ENCODE measurements at places on chromosomes 4 and X.

DNA sequence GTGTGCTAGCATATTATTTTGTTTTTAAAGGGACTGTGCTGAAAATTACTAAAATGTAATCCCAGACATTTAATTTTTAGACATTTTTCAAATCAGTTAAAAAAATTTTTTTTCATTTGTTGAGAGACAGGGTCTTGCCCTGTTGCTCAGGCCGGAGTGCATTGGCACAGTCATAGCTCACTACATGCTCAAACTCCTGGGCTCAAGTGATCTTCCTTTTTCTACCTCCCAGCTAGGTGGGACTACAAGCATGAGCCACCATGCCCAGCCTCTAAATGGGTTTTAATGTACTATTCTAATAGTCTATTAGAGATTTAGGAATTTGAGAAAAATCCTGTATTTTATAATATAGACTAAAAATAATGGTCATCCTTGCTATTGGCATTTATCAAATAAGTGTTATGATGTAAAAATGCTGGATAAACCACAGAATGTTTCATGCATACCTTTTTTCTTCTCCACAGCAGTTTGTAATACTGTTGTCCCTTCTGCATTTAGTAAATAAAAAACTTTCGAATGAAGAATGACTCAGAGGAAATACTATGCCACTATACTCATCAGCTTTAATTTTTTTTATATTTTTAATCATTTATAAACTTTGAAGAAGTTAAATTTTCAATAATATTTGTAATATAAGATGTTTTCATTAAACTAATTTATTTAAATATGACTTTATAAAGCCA is 29.9 kb downstream of the CPEB2 start:
- peak; percentile 65 for DNase-seq

- DNase-seq, result no peak
Measured at GRCh38 chr4:140186082-140186438, 32.1 kb upstream of the MAML3 start.

GRCh38 chr4:185853841-185854240 is 41.8 kb upstream of the SORBS2 start:
- DNase-seq, result peak; percentile 33

- no peak for DNase-seq
Measured at GRCh38 chr4:1371176-1372165, 24.5 kb downstream of the UVSSA start.

DNA sequence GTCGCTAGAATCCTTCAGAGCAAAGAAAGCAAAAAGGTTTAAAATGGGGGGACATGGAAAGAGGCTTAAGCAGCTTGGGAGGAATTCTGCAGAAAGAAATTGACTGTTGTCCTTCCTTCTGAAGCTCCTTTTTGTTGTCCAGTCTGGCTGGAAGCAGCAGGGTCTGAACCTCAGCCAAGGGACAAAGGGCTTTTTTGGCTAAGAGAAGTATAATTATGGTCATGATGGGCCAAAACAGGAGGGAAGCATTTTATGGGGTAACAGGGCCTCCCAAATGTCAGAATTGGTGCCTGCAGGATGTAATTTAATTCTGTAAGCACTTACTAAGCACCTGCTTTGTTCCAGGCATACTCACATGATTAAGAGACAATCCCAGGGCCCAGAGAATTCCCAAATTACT is 74.2 kb upstream of the CPEB2 start:
- DNase-seq, result no peak

- DNase-seq, result no peak
Measured at GRCh38 chrX:152306331-152306730, 144.8 kb downstream of the GABRA3 start.

- DNase-seq, result no peak
Measured at GRCh38 chrX:119757646-119757978, 776 bp upstream of the SOWAHD start.

DNA sequence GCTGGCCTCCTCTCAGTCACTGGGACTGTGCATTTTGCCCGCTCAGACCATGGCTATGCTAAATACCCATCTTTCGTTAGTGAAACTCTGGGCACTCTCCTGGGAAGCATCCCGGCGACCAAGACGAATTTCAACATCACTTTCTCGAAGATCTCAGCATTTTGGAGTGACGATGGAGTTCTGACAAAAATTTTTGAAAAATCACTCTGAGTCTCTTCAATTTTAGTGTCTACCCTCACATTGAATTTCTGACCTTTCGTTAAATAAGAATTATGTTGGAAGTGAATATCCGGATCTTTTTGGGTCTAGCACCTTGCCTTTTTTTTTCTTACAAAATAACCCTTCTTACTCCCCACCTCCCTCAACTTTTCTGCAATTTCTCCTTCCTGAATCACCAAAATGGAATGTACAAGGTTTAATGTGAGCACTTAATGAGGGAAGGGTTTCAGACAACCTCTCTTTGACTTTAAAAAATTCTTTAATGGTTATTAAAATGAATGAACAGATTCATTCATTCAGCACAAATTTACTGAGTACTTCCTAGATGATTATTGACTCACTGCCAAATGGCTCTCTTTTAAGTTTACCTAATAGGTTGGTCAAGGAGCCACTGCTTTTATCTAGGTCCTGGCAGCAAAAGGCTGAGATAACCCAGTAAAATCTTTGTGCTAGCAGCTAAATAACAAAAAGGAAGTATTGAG is 746 bp upstream of the AADAT start:
- DNase-seq, result peak; percentile 40

GRCh38 chrX:154840856-154841255 is 6.4 kb upstream of the SMIM9 start:
- DNase-seq, result peak; percentile 67

DNA sequence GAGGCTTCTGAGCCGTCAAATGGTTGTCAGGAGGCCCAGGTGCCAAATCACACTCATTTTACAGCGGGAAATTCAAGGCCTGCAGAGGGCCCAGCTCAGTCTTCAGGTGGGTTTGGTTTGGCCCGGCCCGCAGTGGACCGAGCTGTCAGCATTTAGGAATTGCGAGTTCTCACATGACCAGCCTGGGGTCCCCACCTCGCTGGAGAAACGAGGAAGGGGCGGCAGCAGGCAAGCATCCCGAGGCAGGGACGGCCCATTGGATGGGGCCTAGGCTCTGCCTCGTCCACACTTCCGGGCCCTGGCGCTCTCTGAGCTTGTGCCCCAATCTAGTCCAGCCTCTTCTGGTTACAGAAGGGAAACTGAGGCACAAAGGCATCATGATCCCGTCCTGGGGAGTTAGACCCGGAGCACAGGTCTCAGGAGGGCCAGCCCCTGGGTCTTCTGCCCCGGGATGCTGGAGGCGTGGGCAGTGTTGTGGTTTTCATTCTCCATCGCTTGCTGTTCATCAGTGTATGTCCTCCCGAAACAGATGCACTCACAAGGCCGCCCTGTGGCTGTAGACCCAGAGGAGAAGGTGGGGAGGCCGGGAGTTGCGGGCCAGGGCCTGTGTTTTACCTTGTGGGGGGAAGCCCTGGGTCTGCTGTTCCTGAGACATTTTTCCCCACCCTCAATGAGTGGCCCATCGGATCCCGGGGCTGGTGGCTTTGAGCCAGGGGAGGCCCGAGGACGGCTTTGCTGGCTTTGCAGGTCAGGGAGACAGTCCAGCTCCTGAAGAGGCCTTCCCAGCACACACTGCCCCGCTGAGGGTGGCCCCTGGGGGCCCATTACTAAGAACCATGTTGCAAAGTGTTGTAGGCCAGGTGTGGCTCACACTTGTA is 8.9 kb downstream of the PSAPL1 start:
- DNase-seq, result no peak

- DNase-seq, result peak; percentile 25
Measured at GRCh38 chrX:134004084-134004483, 18.7 kb upstream of the GPC3 start.

DNA sequence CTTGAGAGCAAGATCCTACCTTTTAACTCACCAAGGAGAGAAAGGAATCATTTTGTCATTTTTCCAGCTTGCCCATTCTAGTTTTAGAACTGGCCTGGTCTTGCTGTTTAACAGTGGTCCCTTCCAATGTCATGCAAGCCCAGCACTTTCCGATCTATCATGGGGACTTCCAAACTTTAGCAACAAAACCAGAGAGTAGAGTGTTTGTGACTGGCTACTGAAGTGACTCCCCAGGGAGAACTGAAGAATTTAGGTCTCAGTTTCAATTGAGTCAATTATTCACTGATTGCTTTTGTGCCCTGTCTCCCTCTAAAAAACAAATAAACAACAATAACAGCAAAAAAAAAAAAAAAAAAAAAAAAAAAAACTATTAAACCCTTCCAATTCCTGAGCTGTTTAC is 108.3 kb downstream of the LHFPL1 start:
- no peak for DNase-seq

DNA sequence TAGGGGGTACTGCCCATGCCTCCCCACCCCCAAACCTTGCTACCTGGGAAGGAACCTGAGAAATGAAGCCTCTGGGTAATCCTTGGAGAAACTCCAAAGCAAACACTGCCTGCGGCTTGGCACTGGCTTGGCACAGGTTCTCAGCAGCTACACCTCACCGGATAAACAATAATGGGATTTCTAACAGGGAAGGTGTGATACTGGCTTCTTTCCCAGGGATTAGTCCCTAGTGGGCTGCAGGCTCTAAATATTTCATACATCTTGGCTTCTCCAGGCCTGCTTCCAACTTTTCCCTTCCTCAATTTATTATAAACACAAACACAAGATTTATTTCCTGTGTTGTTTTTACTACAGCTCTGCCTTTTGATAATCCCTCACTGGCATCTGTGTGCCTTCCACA is 12.5 kb downstream of the SEC24D start:
- peak; percentile 63 for DNase-seq

DNA sequence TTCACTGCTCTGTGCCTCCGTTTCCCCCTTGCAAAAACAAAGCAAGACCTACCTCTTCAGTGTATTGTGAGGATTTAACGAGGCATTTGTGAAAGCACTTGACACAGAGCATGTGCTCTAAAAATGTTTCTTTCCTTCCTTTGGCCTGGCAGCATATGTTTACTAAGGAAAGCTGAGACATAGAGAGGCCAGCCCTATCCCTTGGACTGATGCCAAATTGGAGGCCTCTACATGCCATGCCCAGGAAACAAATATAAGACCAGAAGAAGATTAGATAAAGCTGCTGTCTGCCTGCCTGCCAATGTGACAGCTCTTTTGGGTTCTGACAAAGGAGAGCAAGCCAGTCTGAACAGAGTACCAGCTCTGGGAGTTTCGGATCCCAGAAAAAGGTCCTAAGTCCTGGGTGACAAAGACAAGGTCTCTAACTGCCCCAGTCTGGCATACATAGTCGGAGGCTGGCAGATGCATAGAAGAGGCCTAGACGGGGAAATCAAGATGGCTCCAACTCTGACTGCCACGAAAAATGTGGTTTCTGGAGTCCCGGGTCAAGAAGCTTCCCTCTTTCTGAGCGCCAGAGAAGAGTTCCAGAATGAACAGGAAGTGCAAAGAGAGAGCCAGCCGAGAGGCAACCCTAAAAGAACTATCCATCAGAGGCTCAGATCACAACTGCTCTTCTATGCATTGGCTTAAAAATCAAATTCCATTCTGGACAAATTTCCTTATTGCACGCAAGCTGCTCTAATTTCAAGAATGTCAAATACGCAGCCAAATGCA is 25.8 kb downstream of the OTUD6A start:
- peak; percentile 59 for DNase-seq

DNA sequence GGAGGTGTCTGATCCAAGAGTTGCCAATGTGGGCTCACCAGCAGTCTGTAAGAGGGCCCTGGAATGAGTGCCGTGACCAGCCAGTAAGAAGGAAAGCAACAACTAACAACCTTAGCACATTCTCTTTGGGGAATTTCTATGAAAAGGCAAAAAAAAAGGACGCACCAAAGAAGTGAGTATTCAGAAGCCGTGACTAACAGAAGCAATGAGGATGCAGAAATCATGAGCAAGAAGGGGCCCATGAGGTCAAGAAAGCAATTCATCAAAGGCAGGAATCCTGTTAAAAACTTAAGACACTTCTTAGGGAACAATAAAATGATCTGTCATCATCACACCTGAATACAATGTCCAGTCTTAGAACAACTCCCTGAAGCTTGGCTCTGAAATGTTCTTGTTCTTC is 260.5 kb downstream of the RAPGEF2 start:
- no peak for DNase-seq

GRCh38 chr4:152981278-152981677 is 45.2 kb downstream of the FHDC1 start:
- DNase-seq, result peak; percentile 25

DNA sequence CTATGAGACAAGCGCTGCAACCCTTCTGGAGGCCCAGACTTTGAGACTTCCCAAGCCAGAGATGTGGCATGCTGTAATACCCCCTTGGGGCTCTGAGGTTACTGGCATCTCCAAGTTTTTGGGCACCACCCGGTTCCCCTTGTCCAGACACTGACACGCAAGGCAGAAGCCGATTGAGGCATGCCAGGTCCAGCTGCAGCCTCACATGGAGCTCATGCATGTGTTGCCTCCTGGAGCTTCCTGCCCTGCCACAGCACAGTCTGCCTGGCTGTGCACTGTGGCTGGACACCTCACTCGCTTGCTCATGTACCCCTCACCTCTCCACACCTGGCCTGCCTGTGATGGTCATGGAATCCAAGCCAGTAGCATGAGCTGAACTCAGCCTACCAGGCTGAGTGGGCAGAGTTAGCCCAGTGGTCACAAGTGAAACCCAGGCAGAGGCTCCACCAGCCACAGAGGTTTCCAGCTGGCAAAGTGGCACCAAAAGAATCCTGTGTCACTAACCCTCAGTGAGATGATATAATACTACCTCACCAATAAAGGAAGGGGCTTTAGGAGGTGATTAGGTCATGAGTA is 789.2 kb upstream of the INTU start:
- no peak for DNase-seq

GRCh38 chrX:66632473-66632872 is 6.4 kb downstream of the EDA2R start:
- DNase-seq, result no peak

GRCh38 chr4:185219551-185220344 is 10.3 kb downstream of the SNX25 start:
- DNase-seq, result no peak

DNA sequence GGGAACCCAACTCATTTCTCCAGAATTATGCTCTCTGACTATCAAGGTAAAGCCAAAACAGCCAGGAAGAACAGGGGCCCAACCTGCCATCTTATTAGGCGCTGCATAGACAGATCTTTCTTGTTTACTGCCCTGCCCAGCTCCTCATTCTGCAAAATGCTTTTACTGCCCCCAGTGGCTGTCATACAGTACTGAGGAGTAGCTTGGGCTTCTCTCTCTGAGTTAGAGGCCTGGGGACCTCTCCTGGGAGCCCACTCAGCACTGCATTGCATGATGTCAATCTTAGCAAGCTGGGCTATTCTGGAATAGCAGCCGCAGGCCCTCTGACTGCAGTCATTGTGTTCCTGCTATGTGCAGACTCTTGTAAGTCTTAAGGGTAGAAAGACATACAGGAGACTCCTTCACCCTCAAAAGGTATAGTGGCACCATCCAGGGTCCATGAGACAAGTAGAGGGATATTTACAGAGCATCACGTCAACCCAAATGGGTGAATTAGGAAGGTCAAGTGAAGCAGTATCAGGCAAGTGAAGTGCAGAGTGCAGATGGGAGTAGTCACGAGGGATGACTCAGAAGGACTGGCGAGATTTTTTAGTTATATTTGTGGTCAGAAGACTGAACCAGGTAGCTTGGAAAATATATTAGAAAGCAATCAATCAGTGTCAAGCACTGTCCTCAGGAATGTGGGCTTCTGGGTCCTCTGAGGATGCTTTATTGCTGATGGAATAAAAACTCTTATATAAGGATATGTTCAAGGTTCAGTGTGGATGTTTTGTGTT is 294.1 kb upstream of the SFRP2 start:
- peak; percentile 40 for DNase-seq

All from PC-3 (cell line).